EL (cell line): ENCODE measurements at places on chromosomes 2 and 18.

GRCh38 chr18:4639628-4640310, 184.7 kb upstream of the DLGAP1 start:
- DNase-seq: no peak

- no peak for DNase-seq
These were observed 3.3 kb downstream of the KLHL29 start for GRCh38 chr2:23388294-23388693.

DNA sequence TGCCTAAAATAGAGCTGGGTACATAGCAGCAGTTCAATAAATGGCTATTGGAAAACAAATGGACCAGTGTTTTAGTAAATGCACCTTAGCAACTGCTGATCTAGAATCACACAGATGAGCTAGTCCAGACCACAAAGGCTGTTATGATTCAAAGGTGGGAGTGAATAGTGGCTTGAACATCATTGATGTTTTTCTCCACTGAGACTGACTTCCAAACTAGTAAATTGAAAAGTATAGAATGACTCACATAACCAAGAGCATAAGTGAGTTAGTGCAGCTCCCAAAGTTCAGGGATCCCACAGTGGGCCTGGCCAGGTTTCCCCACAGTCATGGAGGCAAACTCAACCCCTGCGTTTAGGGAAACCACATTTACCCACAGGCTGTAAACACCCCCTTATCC, 106.7 kb upstream of the YPEL5 start:
- no peak for DNase-seq

DNA sequence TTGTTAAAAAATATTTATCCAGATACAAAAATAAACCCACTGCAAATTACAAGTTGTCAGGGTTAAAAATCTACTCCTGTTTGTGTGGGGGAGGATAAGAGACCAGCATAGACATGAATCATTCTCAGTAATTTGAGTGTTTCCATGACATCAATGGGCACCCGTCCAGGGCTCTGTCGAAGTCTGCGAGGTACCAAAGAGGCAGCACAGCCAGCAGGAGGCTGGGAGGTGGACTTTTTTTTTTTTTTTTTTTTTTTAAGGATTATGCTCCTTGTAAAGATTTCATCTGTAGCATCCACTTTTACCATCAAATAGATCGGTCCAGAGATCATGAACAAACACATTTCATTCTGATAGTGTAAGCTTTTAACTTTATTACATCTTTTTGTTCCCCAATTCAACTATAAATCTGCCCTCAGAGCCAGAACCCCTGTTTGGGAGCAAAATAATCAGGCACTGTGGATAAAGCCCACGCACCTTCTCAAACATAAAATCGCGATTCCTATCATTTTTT, 182.0 kb downstream of the TCF4 start:
- DNase-seq: peak; percentile 94

DNA sequence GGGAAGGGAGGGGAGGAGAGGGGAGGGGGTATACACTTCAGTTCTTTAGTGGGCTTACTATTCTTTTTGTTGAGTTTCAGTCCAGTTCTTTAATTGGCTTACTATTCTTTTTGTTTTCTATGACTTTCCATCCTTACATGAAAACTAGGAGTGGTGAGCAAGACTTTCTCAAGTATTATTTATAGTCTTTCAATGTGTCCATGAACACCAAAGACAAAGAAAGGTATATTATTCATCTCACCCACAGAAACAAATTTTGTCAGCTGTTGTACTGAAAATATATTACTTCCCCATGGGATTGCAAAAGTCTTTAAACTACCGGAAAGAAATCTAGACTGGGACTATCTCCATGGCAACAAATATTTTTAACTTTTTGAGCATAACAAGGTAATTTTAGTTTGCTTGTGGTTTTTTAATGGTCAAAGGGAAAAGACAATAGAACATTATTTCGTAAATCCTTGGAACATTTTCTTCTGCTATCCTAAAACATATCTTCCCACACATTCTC, 17.6 kb downstream of the ADAM17 start:
- peak; percentile 17 for DNase-seq

GRCh38 chr2:201931475-201931874, 102.2 kb upstream of the FZD7 start:
- no peak for DNase-seq

- no peak for DNase-seq
These were observed 21.5 kb downstream of the NABP1 start for GRCh38 chr2:191699341-191699945.

- no peak for DNase-seq
These were observed 275.6 kb upstream of the ID2 start for GRCh38 chr2:8406271-8406670.

DNA sequence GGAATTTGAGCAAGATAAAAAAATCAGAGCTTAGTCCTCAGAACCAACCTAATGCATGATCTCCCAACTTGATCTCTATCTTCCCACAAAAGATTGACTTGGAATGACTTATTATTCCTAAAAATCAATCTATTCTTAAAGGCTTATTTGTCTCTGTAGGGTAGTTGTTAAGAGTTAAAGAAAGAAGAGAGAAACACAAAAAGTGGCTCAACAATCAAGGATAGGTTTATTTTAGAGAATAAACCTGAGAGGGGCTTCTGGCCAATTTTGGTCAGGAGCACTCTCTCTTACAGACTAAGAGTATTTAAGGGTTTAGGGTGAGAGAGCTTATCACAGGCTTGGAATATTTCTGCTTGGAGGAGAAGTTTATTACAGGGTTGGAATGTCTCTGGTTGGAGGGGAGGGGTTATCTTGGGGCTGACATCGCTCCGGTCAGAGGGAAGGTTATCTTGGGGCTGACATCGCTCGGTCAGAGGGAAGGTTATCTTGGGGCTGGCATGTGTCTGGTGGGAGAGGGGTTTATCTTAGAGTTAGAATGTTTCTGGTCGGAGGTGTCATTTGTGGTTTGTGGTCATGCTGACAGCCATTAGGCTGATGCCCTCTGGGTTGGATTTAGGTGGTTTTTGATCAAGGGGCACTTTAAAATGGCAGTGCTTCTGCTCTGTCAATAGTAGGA, 2.4 kb upstream of the MFF start:
- no peak for DNase-seq

DNA sequence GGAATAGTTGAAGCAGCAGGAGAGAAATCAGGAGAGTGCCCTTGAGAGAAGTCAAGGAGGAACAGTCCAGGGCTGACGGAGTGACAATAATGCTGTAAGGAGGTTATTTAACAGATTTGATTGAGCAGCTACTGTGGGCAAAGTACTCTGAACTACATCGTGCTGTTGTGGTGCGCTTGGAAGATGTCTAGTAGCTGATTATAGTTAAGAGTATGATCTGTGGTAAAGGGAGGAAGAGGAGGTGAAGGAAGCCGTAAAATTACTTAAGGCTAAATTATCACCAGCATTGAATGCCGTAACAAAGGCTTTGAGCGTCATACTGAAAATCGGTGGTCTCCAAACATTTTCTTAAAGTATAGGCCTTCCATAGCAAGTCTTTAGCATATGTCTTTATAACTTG, 4.5 kb downstream of the PCBP1 start:
- DNase-seq: no peak

DNA sequence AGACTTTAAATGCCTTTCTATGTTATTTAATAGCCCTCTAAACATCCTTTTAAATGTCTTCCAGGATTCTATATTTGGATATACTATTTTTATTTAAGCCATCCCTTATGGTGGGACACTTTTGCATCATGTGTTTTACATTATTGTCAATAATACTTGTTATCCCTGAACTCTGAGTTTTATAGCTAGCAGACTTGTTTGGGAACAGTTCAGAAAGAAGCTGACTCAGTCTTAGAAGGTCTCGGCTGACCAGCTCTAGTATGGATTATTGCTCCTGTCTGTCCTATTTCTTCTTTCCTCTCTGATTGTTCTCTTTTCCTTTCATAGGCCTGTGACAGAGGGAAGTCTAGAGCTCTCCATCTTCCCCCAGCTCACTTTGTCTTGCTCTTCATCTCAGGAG, 77.3 kb upstream of the CXCR4 start:
- no peak for DNase-seq

DNA sequence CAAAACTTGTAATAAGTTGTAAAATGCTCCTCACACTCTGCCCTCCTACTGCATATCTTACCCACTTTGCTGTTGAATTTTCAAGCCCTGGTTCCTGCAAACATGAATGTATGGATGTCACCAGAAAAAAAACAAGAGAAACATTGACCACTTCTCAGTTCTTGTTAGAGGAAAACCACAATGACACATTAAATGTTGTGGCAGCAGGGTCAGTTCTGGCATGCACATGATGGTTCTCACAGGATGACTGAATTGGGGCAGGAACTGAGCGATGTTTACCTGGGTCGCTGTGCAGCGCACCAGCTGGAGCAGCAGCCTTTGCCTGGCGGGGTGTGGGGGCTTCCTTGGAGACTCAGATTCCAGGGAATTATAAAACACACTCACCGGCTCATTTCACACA, 14.0 kb upstream of the PRKCE start:
- peak; percentile 56 for DNase-seq

DNA sequence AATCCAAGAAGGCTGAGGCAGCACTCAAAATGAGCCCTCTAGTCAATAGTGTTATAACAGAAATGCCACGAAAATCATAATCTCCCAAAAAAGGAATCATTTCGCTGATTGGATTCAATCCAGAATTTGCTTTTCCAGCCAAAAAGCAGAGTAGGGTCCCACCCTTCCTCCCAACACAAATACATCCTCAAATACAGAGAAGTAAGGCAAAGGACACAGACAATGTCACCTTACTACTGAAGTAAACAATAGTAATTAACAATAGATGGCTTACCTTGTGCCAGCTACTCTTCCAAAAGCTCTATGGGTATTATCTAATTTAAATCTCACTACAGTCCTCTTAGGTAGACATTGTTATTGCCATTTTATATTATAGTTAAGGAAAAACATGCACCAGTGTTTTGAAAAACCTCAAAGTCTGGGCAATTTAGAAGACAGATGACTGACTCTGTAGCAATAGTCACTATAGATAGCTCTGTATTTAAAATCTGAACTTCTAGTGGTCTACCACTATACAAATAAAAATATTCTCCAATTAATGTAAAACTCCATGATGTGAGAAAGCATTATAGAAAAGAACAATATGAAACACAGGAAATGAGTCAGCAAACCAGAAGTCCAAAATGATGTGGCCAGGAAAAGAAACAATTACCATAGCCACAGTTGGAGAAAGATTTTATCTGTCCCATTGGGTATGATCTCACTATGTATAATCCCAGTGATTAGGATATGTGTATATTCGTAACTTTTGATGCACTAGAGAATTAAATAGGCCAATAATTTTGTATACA, 305.0 kb upstream of the ERBB4 start:
- peak; percentile 89 for DNase-seq

- no peak for DNase-seq
These were observed 421.4 kb downstream of the SETBP1 start for GRCh38 chr18:45102126-45102525.

DNA sequence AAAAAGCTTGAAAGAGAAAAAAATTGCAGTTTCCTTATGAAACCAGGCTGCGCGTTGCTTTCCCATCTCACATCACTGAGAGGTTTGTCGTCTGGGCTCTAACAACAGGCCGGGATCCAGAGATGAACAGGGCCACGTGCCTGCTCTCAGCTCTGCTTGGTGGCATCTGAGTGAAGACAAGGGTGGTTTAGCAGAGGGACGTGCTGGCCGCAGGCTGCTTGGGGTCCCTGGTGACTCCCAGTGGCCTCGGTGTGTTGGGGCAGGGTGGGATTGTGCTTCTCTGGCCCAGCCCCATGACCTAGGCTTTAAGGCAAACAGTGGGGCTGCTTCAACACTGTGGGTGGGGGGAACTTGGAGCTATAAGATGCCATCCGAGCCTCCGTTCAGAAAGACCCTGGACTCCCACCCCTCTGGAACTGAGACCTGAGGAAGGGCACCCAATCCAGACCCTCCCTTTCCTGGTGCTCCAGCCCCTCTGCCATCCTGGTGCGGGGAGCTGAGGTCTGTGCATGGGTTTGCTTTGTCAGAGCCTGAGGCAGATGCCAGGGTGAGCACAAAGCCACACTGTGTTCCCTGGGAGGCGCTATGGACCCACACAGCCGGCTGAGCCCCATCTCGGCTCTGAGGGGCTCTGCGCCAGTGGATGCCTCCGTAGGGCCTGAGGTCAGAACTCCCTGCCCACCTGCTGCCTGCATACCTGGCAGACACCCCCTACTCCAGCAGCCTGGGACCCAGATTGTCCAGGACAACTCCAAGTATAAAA, 18.4 kb upstream of the HPCAL1 start:
- no peak for DNase-seq

DNA sequence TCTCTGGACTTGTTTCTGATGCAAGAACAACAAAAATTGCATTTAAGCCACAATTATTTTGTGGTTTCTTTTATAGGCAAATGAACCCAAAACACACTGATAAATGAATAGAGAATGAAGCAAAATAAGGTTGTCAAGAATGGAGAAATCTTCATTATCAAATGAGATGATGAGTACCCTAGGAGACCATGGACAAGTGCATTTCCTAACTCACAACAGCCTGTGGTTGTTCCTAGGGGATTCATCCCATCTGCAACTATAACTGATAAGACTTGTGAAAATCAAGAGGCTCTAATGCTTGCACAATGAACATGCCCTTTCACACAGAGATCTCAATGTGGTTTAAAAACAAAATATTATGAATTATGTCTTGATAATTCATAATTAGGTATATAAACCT, 159.9 kb downstream of the PDE1A start:
- DNase-seq: peak; percentile 8

DNA sequence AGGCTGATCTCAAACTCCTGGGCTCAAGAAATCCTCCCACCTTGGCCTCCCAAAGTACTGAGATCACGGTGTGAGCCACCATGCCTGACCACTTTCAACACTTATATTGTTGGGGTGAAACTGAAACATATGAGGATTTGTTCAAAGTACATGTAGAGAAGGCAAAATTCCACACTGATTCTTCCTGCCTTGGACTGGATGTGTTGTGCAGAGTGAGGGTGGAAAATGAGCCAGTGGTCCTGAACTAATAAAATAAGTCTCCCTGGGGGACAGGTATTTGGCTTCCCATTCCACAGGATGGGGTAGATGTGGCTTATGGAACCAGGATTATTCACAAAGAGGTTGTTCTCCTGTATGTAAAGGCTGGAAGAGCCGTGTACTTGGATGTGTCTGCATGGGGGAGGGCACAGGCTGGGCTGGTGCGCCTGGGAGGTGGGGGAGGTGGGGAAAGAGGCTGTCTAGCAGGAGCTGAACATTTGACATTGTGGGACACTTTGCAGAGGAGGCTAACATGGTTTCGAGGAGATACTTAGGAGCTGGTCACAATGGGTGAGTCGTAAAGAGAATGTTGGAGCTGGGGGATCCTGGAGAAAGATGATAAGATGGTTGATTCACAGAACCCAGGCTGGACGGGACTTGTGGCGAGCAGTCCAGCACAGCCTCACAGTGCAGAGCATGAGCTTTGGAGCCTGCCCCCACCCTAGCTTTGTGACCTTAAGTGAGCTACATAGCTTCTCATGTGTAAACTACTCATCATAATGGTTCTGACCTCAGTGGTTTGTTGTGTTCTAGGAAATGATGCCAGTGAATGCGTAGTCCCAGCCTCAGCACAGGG, at the start of gene TXNDC2:
TSS of gene TXNDC2 (plus strand) at position 804 of the 835 bp plus-strand sequence. CDS start 708 bp downstream, outside the sequence.
- no peak for DNase-seq

GRCh38 chr2:55025082-55025481, 25.2 kb downstream of the RTN4 start:
- DNase-seq: no peak
